Fibroblast of the aortic adventitia (primary cell): ENCODE measurements at places on chromosomes 5 and 9. TPM values are rescaled to one million over a fixed set of nuclear protein-coding genes. Genes with fewer than 3 reads are reported as not detected.

- no peak for DNase-seq
Measured at GRCh38 chr9:113858282-113858681, 17.8 kb upstream of the ZNF618 start.

- peak; percentile 98 for DNase-seq
Measured at GRCh38 chr5:32504989-32505596, 60.6 kb upstream of the ZFR start.

GRCh38 chr5:141211-141610 lies 49.2 kb downstream of the PLEKHG4B start:
- DNase-seq, result no peak

DNA sequence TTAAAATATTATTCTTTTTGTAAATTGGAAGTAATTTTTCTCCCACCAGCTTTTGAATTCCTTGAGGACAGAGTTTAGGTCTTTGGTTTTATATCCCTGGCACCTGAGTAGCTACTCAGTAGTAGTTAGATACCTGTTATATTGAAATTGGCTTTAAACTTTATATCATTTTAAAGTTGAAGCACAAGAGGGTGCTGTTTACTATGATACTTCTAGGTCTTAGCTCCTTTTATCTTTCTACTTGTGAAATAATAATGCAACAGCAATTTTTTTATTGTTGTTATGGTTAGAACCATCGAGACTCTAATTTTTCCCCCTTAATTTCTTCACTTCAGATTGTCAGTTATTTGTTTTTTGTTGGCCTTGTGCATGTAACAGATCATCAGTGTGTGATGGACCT lies 46.3 kb downstream of the AP3S1 start:
- peak; percentile 68 for DNase-seq

- DNase-seq, result no peak
Measured at GRCh38 chr5:3119435-3119834, 368.0 kb upstream of the IRX2 start.

GRCh38 chr9:113785334-113785733 lies 90.8 kb upstream of the ZNF618 start:
- DNase-seq, result no peak

DNA sequence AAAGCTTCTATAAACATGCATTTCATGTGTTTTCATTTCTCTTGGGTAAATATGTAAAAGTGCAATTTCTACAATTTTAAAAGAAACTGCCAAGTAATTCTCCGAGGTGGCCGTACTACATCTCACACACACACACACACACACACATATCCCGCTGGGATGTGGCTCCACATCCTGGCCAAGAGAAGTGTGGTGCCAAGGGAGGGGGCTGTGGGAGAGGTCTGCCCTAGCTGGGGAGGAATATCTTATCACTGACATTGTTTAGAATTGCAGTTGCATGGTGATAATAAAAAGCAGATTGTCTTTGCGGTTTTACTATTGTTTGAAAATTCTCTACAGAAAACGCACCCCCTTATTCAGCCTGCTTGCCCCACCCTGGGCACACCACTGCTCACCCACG lies 558.4 kb downstream of the BNC2 start:
- peak; percentile 94 for DNase-seq

GRCh38 chr9:104971511-104971910 lies 43.6 kb upstream of the ABCA1 start:
- no peak for DNase-seq

DNA sequence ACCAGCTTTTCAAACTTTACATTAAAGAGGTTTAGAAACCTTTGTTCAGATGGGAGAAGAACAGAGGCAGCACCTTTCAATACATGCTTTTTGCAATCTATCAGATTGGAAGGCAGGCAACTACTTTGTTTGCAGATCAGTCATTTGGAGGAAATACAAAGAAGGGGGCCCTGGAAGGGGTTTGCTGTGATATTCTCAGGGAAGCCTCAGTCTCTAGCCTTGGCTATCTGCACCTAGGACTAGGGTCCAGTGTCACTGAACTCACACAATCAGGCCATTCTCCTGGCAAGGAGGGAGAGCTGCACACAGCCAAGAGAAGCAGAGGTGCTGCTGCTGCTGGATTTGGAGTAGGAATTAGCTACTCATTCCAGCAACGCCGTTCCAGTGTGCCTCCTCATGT lies 79.5 kb downstream of the CRB2 start:
- no peak for DNase-seq

GRCh38 chr5:3531320-3531986 lies 64.2 kb upstream of the IRX1 start:
- no peak for DNase-seq

The DDX4 gene
- not detected in 2 replicates for total RNA-seq

The TNFSF15 gene
- 0.41 and 2.4 TPM in 2 replicates for total RNA-seq

The PCDHA11 gene
- 0.08 and 0.09 TPM in 2 replicates for total RNA-seq

The APC gene
- total RNA-seq, result 61.7 and 63.9 TPM in 2 replicates

The DMGDH gene
- 4.2 and 7.3 TPM in 2 replicates for total RNA-seq

The LRRC26 gene
- total RNA-seq, result not detected in 2 replicates

The APBA1 gene
- total RNA-seq, result 2.7 and 12.4 TPM in 2 replicates
